AG04450 (cell line): ENCODE measurements at places on chromosomes 12 and 14. TPM values are rescaled to one million over a fixed set of nuclear protein-coding genes. Genes with fewer than 3 reads are reported as not detected.

The DTX1 gene
- polyA plus RNA-seq: 0.05 and 0.25 TPM in 2 replicates

The ADAMTS20 gene
- polyA plus RNA-seq: not detected in 2 replicates

The SLC25A47 gene
- not detected in 2 replicates for polyA plus RNA-seq

The KRT71 gene
- not detected in 2 replicates for polyA plus RNA-seq

The INHBC gene
- polyA plus RNA-seq: not detected in 2 replicates

The GUCY2C gene
- not detected in 2 replicates for polyA plus RNA-seq

The NTS gene
- polyA plus RNA-seq: 0.20 TPM in 1 of 2 replicates, not detected in the other

The SLCO1A2 gene
- not detected in 2 replicates for polyA plus RNA-seq

The AHNAK2 gene
- polyA plus RNA-seq: 10.0 and 10.5 TPM in 2 replicates

The ARMH4 gene
- 5.7 and 6.4 TPM in 2 replicates for polyA plus RNA-seq

The CLEC9A gene
- not detected in 2 replicates for polyA plus RNA-seq

The BRMS1L gene
- polyA plus RNA-seq: 5.2 and 8.7 TPM in 2 replicates

The TCHP gene
- polyA plus RNA-seq: 7.6 and 9.1 TPM in 2 replicates

The ASIC1 gene
- polyA plus RNA-seq: 9.9 and 10.2 TPM in 2 replicates

The RPL10L gene
- not detected in 2 replicates for polyA plus RNA-seq

The P2RX2 gene
- not detected in 2 replicates for polyA plus RNA-seq

The IAPP gene
- polyA plus RNA-seq: not detected in 2 replicates

The RNASE7 gene
- not detected in 2 replicates for polyA plus RNA-seq

The KRT72 gene
- polyA plus RNA-seq: not detected in 2 replicates

The TAS2R20 gene
- 0.62 and 0.67 TPM in 2 replicates for polyA plus RNA-seq

The TNFAIP2 gene
- polyA plus RNA-seq: 15.3 and 20.2 TPM in 2 replicates

The MPHOSPH9 gene
- polyA plus RNA-seq: 15.4 and 20.3 TPM in 2 replicates

The TAS2R31 gene
- 0.51 and 0.60 TPM in 2 replicates for polyA plus RNA-seq

The TAS2R42 gene
- polyA plus RNA-seq: not detected in 2 replicates

The SLC22A17 gene
- polyA plus RNA-seq: 17.4 and 27.0 TPM in 2 replicates

The LRP1-AS gene
- polyA plus RNA-seq: not detected in 2 replicates

The LALBA gene
- polyA plus RNA-seq: not detected in 2 replicates

The ADCY6 gene
- 26.7 and 31.6 TPM in 2 replicates for polyA plus RNA-seq

The LGR5 gene
- polyA plus RNA-seq: not detected in 2 replicates

The CCDC177 gene
- polyA plus RNA-seq: not detected in 2 replicates

The TXNDC16 gene
- 2.5 and 3.8 TPM in 2 replicates for polyA plus RNA-seq

The KCNJ8 gene
- polyA plus RNA-seq: 5.3 and 6.0 TPM in 2 replicates

The IFI27 gene
- polyA plus RNA-seq: 0.94 and 1.4 TPM in 2 replicates

The TMCC3 gene
- 0.29 and 0.50 TPM in 2 replicates for polyA plus RNA-seq

The CCDC196 gene
- not detected in 2 replicates for polyA plus RNA-seq

The AQP6 gene
- not detected in 2 replicates for polyA plus RNA-seq

The KRT77 gene
- not detected in 2 replicates for polyA plus RNA-seq

The SMIM41 gene
- polyA plus RNA-seq: not detected in 2 replicates

The HCAR1 gene
- polyA plus RNA-seq: 0.02 and 0.05 TPM in 2 replicates

The FKBP4 gene
- 30.0 and 34.1 TPM in 2 replicates for polyA plus RNA-seq

The ARF6 gene
- 27.1 and 28.0 TPM in 2 replicates for polyA plus RNA-seq

The CMKLR1 gene
- polyA plus RNA-seq: 0.04 and 0.12 TPM in 2 replicates

The GARIN6 gene
- polyA plus RNA-seq: not detected in 2 replicates

The ARF3 gene
- 260 TPM in 2 replicates for polyA plus RNA-seq

The MIP gene
- polyA plus RNA-seq: not detected in 2 replicates

The KERA gene
- polyA plus RNA-seq: not detected in 2 replicates

The CTSG gene
- polyA plus RNA-seq: not detected in 2 replicates
